ENCODE measurements at places on chromosomes 2 and 18.

DNA sequence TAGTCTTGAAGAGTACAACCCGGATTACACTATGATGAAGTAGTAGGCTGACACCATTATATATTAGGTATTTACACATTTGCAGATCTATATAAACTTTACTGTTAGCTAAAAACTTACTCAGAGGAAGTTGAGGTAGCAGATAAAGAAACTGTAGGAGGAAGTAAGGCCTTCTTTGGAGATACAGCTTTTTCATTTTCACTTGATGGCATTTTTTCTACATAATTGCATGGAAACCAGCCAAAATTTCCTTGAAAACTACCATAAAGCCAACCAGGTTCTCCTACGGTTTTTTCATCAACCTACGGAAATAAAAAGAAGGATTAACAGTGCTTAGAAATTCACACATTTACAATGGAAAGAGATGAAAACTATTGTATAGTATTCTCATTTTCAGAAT is 86.6 kb downstream of the FAM228A start:
- no peak for DNase-seq

DNA sequence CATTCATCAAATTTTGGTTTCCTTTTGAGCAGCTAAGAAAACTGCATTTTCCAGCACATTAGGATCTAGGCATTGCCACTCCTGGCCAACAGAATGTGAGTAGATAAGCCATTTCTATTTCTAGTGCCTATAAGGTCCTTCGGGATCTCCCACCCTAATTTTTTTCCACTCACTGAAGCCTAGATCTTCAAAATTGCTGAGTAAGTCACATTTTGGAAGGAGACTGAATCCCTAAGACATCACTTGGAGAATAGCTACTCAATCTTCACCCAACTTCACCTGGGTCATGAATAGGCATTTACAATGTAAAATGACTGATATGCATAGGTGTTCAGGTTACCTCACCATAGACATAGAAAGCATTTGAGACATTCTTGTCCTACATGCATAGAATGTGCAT is 548.1 kb upstream of the GYPC start:
- no peak for DNase-seq

GRCh38 chr2:583666-584065 is 93.5 kb downstream of the TMEM18 start:
- DNase-seq, result no peak

GRCh38 chr2:204293884-204294747 is 251.2 kb upstream of the PARD3B start:
- DNase-seq, result no peak

DNA sequence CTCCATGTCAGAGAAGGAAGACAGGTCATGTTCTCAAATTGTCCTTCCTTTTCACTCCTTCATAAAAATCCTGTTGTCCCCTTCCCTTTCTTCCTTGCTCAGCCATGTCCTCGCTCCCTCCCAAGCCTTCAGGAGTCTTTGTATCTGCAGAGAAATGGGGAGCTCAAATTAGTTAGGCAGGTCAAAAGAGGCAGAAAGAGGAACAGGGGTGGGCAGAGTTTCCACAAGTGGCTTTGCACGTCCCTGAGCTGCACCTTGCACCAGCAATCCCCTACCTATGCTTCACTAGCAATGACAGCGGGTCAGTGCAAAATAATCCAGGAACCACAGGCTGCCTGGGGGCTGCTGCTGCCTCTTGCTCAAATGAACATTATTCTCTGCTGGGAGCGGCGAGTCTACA is 152.1 kb upstream of the ITGA6 start:
- DNase-seq, result no peak

DNA sequence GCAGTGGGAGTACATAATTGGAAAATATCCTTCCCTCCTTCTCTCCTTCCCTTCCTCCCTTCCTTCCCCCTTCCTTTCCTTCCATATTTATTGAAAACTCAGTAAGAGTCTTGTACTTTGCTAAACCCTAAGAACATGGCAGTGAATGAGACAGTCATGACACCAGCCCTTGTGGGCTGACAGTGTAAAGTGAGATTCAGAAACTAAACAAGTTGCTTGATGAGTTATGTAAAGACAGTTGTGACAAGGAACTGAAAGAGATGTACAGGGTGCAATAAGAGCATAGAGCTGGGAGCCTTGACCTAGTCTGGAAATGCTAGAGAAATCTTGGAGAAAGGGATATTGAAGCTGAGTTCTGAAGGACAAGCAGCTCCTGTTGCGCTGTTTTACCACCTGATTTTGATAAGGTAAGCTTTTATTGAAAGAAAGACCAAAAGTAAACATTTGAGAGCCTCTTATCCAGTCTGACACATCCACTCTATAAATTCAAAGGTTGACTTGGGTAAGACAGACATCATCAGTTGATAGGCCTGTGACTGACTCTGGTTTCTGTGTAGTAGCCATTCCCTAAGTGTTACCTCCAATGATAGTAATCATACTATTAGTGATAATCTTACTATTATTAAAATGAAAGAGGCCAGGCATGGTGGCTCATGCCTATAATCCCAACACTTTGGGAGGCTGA is 66.5 kb upstream of the SKOR2 start:
- DNase-seq, result no peak

DNA sequence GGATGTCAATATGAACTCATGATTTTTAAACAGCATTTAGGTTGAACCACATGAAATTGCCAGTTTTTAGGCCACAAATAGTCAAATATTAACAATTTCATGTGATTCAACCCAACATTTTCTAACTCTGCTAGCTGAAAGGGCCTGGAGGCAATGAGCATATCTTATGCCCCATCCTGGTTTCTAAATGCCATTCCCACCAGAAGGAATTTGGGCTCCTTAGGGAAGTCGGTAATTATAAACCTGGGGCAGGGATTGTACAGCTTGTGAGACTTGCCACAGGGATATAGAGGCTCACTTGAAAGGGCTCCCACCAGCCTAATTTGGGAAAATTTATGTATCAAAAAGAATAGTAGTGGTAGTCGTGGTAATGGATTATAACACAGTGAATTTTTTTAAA is 178.4 kb upstream of the ALPP start:
- no peak for DNase-seq

- no peak for DNase-seq
These were observed 113.3 kb upstream of the ALKAL2 start for GRCh38 chr2:401019-401679.

DNA sequence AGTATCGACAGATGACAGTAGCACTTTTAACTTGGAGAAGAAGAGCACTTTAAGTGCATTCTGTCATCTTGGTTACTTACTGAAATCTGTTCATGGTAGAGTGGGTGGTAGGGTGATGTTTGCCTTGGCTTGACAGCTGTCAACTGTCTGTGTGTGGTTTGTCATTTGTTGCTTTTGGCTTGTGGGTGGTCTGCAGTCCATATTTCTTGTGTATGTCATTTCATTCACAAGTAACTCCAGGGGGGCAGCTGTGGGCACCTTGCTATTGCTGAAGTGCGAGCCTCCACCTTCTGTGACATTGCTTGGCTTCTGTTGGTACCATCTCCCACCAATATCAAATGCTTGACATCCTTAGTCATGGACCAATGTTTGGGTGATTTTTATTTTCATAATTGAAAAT is 311.6 kb upstream of the NRP2 start:
- no peak for DNase-seq

GRCh38 chr2:104658144-104658835 is 195.6 kb upstream of the POU3F3 start:
- DNase-seq, result no peak

DNA sequence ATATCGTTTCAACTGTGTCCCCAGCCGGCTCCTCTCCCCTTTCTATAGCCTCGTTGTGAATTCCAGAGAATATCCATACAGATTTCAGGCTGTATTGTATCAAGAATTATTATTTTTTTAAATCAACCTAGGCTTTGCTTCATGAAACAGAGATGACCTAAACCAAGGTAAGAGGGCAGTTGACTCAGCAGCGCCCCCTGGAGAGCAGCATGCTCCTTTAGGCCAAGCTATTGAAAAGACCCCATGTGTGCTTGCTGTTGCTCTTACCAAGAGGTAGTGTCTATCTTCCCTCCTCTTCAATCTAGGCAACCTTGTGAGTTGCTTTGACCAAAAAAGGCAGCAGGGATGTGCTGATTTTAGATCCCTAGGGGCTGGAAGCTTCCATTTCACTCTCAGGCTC is 426.7 kb upstream of the SMIM21 start:
- no peak for DNase-seq

DNA sequence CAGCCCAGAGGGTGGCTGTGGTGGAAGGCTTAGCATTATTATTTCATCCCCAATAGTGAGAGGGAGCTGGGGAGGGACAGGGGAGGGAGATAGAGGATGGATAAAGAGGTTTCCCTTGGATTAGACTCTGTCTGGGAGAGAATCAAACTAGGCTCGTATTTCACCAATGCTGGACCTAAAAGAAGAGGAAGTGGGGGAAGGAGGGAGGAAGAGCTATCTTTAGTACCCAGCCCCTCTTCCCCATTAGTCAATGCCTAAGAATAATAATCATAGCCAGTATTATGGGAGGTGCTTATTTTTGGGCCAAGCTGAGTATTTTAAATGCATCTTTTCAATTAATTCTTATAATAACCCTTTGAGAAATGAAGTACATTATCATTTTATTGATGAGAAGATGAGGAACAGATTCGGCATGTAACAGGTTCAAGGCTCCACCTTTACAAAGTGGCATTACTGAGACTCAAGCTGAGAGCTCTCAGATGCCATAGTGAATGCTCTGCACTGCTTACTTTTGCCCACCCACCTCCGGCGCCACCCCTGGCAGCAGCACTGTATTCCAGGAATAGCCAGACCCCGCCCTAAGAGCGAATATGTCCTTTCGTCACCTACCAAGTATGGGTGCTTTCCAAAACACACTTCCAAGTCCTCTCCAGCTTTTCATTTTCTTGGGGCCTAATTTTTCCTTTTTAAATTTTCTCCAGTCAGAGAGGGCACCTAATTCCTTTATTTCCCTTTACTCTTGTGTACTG is 21.0 kb downstream of the PAX8 start:
- DNase-seq, result no peak

DNA sequence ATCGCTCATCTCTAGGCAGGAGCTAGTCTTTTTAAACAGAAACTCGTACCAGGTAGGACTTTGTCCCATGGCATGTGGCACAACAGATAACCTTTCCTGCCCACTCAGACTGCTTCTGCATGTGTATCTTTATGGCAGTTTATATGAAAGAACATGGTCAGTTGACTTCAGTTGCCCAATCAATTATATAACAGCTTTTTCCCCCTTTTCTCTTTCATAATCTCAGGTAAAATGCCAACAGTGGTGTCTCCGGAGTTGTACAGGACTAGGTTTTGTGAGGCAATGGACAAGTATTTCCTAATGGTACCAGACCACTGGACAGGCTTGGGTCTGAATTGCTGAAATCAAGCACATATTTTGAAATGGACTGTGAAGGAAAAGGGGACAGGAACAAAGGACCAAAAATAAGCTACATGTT is 51.6 kb upstream of the PTH2R start:
- no peak for DNase-seq

- DNase-seq, result no peak
These were observed 382.2 kb downstream of the TGIF1 start for GRCh38 chr18:3832025-3832638.

- DNase-seq, result no peak
These were observed 19.8 kb downstream of the MYL12B start for GRCh38 chr18:3281456-3282400.

DNA sequence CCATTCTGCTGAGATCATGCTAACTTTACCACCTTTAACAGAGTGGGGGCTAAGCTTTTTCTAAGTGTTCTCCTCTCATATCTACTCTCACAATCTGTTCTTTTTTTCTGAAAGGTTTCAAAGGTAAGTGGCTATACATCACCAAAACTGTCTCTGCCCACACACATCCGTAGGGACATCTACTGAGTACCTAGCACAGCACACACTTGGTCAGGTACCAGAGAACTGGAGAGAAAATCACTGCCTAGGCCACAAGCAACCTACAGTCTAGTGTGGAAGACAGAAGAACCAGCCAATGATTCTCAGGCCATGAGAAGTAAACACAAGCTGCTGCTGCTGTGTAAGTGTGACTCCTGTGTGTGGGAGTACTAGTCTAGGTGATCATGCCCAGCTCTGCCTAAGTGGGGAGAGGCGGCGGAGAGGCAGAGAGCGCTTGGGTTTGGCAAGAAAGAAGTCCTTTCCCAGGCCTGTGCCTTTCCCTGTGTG is 176.1 kb upstream of the ZFP36L2 start:
- no peak for DNase-seq

DNA sequence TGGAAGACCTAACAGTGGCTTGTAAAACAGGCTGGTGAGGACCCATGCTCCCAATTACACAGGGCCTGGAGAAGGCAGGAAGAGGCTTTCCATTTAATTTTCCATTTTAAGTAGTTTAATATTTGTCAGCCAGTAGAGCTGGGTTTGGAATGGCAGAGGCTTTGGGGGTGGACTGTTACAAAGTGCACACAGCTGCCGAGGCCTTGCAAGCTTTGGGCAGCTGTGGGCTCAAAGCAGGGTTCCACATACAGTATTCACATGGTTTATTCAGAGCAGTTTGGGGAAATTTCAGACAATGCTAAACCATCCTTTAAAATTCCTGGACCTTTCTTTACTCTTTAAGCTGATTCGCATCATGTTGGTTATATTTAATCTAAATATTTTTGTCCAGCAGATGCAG is 132.6 kb downstream of the WDSUB1 start:
- DNase-seq, result no peak

DNA sequence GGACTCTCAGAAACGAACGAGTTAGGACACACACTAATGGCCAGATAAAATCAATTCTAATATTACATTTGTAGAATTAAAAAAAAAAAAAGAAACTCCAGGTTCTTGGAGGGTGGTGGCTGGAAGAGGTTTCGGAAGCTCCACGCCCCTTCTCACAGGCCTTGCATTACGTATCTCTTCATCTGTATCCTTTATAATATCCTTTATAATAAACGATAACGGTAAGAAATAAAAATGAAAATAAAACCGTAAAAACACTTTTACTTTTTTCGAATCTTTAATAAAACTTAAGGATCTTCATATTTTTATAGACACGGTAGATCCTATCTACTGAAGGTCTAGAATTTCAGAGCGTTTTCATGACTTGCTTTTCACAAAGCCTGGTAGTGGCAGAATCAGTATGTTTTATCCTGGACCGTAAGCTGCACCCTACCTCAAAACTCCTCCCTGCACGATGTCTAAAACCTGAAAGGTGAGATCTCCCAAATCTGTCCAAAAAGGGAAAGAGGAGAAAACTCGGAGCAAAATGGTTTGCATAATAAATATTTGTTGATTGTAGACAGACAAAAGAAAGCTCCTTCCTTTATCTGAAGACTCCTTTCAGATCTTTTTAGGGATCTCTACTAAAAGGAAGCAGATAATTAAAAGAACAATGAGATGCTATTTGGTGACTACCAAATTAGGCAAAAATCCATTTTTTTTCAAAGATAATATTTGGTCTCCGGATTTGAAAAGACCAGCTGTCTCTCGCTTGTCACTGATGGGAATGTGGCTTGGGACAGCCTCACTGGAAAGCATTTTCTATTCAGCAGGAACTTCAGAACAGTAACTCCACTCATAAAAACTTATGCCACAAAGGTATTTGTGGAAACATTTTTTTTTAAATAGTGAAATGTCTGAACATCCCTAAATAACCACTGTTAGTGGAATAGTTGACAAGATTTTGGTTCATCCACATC is 2.0 kb upstream of the CXCR4 start:
- DNase-seq, result no peak

DNA sequence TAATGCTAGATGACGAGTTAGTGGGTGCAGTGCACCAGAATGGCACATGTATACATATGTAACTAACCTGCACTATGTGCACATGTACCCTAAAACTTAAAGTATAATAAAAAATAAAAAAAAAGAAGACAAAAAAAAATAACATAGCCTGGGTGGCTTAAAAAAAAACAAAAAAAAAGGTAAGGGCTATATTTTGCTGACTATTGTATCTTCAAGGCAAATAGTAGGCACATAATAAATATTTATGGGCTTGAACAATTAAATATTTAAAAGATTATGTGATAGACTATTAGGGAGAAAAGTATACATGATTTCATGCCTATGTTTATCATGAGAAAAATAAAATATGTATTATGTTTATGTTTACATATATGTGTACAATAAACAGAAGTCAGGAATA is 99.4 kb downstream of the CCDC148 start:
- no peak for DNase-seq

All from stimulated activated CD8-positive, alpha-beta memory T cell treated with anti-CD3 and anti-CD28 coated beads, Interleukin-4, amount 100 ng/mL, for 4 hours (primary cell).